ENCODE measurements at places on chromosomes 7 and 10. TPM values are rescaled to one million over a fixed set of nuclear protein-coding genes. Genes with fewer than 3 reads are reported as not detected.

The PLAC9 gene
- 3.7 TPM for total RNA-seq

GRCh38 chr7:138546064-138546619 is 86.1 kb downstream of the TRIM24 start:
- peak; percentile 87 for DNase-seq

GRCh38 chr10:69960988-69961880 is 91.4 kb upstream of the MACROH2A2 start:
- no peak for DNase-seq

The ZMIZ1 gene
- 11.0 TPM for total RNA-seq

The ALOX5 gene
- not detected for total RNA-seq

The SUN1 gene
- 132 TPM for total RNA-seq

- DNase-seq: no peak
These were observed 61.9 kb downstream of the SGMS1 start for GRCh38 chr10:50561816-50562215.

Measured in dermis microvascular lymphatic vessel endothelial cell (primary cell).